Stimulated activated CD4-positive, alpha-beta T cell treated with anti-CD3 and anti-CD28 coated beads, Interleukin-1b, Interleukin-23, amount 100 ng/mL, for 1 hour (primary cell): ENCODE measurements at places on chromosomes 6 and 20.

- DNase-seq = no peak
Observed at GRCh38 chr20:49562311-49563014, 5.5 kb downstream of the PTGIS start.

- no peak for DNase-seq
Observed at GRCh38 chr6:99822741-99823512, 171.1 kb downstream of the MCHR2 start.

GRCh38 chr6:130927305-130927704 is 100.1 kb downstream of the SMLR1 start:
- no peak for DNase-seq

DNA sequence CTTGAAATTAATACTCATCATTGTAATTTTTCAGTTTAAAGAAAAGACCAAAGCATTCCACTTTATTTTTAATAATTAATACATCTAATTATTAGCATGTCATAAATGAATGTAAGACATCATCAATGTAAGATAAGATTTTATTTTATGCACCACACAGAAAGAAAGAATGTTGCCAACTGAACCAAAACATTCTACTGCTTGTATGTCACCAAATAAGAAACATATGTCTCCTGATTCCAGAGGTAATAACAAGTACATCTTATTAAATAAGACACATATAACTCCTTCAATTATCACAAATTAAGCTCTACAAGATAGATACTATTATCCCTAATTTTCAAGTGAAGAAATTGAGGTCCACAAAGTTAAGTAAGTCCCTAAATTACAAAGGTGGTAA is 189.5 kb downstream of the GMDS start:
- no peak for DNase-seq

- no peak for DNase-seq
Observed at GRCh38 chr6:141963543-141964295, 169.0 kb upstream of the GJE1 start.

- DNase-seq = no peak
Observed at GRCh38 chr6:14616656-14617055, 499.1 kb downstream of the CD83 start.

- no peak for DNase-seq
Observed at GRCh38 chr6:125151700-125152099, 1.9 kb upstream of the TPD52L1 start.

DNA sequence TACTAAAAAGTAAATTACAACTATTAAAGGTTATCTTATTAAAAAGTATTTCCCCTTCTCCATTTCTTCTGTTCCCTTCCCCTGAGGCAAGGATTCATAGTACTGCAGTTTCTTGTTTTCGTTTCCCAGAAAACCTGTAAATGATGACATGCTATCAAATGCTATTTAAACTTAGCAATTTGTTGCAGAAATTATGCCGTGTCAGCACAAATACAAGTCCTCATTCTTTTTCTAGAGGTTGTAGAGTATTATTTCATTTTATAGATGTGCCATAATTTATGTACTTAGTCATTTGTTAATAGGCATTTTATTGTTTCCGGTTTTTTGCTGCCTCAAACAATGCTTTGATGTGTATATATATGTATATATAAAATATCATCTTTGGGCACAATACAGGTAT is 268.4 kb downstream of the PLCB1 start:
- DNase-seq = no peak

DNA sequence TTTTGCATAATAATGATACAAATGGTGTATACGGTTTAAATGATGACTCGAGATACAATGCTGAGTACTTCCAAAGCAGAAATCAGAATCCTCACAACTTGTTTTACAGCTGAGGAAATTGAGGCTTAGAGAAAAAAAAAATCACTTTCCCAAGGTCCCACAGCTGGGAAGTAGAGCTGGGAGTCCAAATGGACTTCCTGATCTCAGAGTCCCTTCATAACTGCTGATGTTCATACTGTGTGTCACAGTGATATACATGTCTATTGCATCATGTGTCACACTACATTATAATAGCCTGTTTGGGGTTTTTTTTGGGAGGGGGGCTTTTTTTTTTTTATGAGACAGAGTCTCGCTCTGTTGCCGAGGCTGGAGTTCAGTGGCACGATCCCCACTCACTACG is 8.5 kb downstream of the HM13 start:
- DNase-seq = no peak

DNA sequence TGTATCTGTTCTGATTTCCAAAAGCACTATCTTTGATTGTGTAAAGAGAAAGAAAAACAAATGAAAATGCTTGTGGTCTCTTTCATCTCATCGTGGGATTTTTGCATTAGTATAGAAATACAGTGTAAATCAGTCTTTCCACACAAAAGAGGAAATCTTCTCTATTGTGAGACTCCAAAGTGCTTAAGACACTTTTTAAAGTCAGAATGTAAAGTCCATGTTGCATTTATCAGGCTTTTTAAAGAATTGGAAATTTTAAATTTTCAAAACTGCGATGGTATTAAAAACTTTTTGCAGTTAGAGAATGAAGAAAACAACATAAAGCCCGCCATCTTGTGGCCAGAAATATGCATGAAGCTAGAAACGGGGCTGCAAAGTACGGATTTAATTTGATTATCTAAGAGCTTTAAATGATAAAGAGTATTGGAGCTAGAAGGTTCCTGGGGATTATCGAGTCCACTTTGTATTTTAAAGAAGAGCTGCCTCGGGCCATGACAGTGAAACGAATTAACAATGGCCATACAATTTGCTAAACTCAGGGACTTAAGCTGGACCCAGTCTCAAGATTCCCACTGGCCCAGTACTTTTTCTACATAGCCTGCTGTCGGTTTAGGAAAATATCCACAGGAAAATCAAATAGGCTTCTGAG is 339.6 kb downstream of the ARHGAP18 start:
- peak; percentile 15 for DNase-seq

GRCh38 chr20:47456041-47456537 is 45.6 kb upstream of the NCOA3 start:
- DNase-seq = no peak

GRCh38 chr6:2998998-2999617 is 586 bp upstream of the NQO2 start:
- DNase-seq = no peak

DNA sequence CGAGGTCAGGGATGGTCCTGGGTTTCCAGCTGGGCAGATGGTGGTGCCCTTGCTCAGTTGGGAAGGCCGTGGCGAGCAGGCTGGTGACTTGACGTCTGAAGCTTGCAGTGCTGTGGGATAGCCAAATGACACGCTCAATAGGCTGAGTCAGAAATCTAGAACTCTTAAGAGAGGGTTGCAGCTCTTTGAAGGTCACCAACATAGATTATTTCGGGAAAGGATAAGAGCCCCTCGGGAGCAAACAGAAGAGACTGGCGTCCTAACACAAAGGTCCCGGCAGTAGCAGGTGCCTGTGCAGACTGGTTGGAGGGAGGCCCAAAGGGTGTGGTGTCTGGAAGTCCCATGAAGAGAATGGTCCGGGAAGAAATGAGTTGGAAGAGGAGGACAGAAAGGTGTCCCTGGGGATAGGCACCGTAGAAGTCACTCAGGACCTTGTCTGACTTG is 18.4 kb downstream of the PKIG start:
- no peak for DNase-seq

GRCh38 chr6:40928307-40928706 is 110.7 kb downstream of the UNC5CL start:
- DNase-seq = no peak

DNA sequence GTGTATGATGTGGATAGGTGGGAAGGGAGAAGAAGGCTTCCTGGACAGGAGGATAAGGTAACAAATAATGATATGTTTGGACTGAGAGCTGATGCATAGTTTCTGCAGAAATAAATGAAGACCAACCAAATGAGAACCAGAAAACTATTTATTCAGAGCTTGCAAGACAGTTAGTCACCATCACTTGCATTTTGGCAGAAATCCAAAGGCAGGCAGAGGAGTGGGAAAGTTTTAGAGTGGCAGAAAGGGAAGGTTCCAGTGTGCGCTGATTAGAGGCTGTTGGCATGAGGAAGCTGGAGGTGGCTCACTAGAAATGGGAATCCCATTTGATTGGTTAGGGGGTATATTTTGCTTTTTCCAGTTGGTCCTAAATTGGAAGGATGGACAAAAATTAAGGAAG is 13.0 kb upstream of the F13A1 start:
- no peak for DNase-seq

DNA sequence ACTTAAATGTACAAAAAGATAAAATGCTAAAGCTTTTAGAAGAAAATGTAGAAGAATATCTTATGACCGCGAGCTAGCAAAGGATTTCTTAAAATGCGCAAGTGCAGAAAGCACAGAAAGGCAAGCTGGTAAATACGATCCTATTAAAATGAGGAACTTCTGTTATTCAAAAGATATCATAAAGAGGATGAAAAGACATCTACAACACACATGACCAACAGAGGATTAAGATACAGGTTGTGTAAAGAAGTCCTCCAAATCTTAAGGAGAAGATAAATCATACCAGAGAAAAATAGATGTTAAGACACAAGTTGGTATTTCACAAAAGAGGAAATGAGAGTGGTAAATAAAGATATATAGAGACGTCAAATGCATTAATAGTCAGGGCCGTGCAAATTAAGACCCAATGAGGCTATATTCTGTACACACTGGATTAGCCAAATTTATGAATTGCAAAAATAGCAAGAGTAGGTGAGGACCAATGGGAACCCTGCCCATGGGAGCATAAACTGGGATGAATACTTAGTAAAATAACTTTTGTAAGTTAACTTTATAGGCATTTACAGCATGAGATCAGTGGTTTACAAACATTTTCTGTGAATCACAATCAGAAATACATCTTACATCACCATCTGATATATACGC is 23.0 kb downstream of the APCDD1L start:
- DNase-seq = no peak

GRCh38 chr6:32627831-32628230 is 9.4 kb upstream of the HLA-DQA1 start:
- DNase-seq = no peak

GRCh38 chr6:1617466-1618310 is 8.0 kb downstream of the FOXC1 start:
- DNase-seq = no peak

DNA sequence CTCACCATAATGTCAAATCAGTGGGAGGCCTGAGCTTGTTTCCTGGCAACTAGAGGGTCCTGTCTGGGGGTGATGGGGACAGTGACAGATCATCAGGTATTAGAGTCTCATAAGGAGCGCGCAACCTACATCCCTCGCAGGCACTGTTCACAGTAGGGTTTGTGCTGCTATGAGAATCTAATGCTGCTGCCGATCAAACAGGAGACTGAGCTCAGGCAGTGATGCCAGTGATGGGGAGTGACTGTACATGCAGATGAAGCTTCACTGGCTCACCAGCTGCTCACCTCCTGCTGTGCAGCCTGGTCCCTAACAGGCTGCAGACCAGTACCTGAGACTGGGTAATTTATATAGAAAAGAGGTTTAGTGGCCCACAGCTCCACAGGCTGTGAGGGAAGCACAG is 147.3 kb downstream of the TTLL2 start:
- DNase-seq = no peak

- no peak for DNase-seq
Observed at GRCh38 chr6:72061286-72061685, 174.9 kb downstream of the RIMS1 start.

DNA sequence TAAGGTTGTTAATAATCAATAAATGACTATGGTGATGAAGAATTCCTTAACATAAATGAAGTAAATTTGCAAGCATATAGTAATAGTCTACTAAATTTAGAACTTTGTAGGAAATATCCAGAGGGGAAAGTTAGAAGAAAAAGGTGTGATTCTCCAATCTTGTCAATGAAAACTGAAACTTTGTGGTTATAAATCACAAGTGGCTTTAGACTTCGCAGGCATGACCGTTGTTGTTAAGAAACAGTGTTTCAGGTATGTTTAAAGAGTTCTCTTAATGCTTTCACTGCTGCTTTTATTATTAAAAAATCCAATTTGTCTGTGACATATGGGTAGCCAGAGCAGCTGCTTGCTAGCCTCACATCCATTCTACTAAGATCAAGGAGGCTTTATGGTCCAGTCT is 475.6 kb upstream of the ADGRB3 start:
- DNase-seq = no peak

DNA sequence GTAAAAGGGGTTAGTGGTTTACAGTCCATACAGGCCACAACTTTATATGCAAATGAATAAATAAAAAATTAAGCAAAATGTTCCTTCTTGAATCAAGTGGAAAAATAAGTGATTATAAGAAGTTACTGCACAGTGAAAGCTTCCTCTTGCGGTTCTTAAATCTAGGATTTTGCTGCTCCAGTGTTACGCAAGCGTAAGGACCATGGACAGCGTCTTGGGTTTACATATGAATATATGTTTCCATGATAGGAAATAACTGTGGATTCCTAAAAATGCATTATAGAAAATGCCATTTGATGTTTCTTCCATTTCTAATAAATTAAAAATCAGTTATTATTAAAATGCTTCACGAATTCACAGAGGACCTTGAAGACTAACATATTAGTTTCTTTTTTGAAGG is 176.6 kb upstream of the POU3F2 start:
- DNase-seq = no peak

- DNase-seq = no peak
Observed at GRCh38 chr20:45782890-45783289, 8.8 kb downstream of the WFDC3 start.

GRCh38 chr20:5996765-5997164 is 46.3 kb downstream of the MCM8 start:
- no peak for DNase-seq

DNA sequence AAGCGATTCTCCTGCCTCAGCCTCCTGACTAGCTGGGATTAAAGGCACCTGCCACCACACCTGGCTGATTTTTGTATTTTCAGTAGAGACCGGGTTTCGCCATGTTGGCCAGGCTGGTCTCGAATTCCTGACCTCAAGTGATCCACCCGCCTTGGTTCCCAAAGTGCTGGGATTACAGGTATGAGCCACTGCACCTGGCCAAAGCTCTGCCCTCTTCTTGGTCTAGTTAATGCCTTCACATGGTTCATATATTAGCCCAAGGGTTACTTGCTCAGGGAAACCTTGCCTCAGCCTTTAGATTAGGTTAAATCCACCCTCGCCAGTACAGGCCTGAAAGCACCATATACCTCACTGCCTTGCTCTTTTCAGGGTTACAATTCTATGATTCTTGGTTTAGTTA is 26.1 kb downstream of the TSHZ2 start:
- no peak for DNase-seq

DNA sequence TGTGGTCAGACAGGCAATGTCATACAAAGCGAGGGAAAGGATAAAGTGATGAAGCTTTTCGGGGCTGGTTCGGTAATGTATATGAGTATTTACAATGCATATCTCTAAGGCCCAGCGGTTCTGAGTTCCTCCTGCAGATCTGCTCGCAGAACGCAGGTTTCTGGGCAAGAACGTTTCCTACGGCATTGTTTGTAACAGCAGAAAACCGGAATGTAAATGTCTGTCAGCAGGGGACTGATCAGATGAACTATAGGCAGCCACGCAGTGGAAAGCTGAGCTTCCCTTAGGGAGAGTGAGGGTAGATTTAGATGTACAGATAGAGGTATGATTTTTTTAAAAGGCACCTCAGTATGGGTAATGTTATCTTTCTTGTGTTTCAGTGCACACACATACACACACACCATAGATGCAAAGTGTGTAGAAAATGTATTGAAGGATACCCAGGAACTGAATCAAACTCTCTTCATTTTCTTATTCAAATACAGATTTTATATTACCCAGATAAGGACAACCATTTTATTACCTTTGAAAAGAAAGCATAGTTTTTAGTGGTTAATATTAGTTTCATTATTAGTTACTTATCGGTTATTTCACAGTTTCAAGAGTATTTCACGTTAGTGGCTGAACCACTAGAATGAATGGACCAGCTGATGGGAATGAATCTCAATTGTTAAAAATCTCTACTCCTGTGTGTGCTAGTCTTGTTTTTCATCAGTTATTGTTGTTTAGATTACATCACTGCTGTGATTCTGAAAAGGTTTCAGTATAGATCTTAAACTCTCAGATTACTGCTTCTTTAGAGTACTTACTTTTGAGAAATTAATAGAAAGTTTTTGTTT is 56.2 kb downstream of the SNX9 start:
- no peak for DNase-seq
